ENCODE measurements at places on chromosomes 2 and 18.

GRCh38 chr2:183001948-183002347, 36.3 kb downstream of the NCKAP1 start:
- no peak for DNase-seq

- no peak for DNase-seq
Measured at GRCh38 chr2:239289545-239289944, 111.3 kb downstream of the HDAC4 start.

DNA sequence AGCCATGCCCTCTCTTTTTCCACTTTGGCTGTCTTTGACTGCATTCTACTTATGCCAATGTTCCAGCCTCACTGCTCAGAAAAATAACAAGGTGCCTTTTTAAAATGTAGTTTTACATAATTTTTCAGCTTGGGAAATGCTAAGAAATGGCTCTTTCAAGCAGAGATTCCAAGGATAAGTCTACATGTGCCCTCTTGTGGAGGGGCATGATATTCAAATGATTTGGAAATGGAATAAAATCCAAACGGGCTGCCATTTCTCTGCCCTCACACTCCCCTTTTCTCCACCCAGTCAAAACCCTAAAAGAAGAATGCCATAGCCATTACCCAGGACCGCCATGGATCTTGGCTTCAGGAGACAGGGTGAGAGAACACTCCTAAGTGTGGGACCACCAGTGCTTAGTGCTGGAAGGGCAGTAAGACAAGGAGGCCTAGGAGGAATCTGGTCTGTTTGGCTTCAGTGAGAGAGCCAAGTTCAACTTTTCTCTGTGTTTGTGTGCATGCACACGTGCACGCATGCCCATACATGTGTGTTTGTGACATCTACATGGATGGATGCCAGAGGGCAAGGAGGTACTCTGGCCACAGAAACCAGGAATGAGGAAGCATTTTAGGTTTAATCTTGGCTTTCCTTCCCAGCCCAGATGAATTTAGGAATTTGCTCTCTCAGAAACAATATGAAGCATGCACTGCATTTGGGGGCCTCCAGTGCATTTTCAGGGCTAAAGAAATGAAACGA, 174.0 kb upstream of the SLC14A2 start:
- no peak for DNase-seq

GRCh38 chr2:64371727-64372126, 82.2 kb upstream of the LGALSL start:
- DNase-seq, result no peak

DNA sequence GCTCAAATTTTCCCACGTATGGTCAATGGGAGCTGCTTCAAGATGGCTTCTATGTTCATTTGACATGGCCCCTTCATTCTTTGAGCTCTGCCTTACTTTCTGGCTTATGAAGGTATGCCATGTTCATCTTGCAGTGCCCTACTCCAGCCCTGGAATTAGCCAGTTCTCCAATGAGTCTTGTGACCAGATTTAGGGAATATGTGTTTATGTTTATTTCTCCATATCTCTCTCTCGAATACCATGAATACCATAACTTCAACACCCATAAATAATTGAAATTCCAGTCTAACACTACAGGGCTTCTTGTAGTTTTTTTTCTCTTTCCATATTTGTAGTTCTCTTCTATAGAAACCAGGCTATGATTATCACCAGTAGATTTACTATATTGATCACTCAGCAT, 39.7 kb downstream of the EPB41L5 start:
- DNase-seq, result no peak

DNA sequence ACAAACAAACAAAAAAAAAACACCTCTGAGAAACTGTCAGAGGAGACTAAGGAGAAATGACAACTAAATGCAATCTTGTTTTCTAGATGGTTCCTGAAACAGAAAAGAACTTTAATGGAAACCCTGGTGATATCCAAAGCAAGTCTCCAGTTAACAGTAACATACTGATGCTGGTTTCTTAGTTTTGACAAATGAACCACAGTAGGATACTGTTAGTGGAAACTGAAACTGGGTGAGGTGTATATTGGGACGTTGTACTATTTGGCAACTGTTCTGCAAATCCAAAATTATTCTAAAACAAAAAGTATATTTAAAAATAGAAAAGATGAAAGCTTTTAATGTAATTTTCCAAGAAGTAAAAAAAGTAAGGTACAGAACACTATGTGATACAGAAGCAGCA, 11.4 kb downstream of the SESTD1 start:
- no peak for DNase-seq

DNA sequence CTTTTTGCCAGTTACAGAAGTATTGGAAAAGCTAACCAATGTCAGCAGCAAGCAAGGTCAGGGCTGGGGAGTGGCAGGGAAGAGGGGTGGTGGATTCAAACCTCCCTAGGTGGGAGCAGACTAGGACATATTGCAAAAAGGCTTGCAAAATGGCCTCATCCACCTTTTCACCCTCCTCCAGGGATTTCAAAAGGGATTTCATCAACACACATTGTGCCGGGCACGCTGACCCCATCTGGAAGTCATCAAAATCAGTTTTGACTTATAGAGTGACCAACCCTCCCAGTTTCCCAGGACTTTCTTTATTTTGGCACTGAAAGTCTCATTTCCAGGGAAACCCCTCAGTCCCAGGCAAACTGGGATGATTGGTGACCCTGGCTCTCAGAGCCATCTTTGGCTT, 94.7 kb downstream of the BIN1 start:
- DNase-seq, result no peak

GRCh38 chr2:13195270-13195669, 478.5 kb downstream of the TRIB2 start:
- DNase-seq, result no peak

DNA sequence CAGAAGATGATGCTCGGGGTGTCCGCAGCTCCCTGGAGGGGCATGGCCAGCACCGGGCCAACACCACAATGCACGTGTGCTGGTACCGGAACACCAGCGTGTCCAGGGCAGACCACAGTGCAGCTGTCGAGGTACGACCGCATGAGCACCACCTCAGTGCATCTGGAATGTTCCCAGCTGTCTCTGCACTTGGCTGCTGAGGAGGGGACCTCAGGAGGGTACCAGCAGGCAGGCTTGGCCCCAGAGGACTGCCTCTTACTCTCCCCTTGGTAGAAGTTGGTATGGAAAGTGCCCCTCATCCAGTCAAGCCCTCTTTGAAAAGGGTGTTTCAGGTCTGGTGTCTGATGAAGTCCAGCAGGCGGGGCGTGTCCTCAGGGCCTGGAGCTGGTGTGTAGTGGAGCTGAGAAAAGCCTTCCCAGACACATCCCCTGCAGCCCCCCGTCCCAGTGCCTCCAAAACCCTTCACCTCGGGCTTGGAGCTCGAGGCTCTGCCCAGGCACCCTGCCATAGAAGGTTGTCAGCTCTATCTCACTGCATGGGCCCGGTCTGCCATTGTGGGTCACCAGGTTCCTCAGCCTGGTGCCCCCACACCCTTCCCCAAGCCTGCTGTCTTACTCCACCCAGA, 16.7 kb downstream of the STK25 start:
- no peak for DNase-seq

DNA sequence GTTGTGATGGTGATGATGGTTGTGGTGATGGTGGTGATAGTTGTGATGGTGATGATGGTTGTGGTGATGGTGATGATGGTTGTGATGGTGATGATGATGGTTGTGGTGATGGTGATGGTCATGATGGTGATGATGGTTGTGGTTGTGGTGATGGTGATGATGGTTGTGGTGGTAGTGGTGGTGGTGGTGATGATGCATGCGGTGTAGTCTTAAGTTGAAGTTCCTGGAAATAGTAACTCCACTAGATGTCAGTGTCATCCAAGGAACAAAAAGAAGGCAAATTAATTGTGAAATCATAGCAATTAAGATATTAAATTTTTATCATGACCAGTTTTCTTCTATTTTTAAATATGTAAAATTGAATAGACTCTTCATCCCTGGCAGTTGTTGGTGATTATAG, 309.2 kb downstream of the AGAP1 start:
- DNase-seq, result no peak

DNA sequence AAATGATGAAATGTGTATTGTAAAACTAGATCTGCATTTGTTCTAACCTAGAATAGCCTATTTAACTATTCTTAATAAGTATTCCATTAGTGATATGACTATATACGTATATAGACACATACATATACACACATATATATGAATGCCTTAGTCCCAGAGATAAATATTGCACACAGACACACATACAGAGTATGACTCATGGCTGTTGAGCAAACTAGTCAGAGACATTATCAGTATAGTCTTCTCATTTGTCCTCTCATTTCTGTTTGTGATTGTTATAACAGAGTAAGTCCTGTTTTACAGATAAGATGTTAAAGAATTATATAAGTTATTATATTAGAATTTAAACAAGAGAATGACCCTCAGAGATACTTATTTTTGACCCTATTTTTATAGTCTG, 202.5 kb downstream of the CCDC102B start:
- no peak for DNase-seq

DNA sequence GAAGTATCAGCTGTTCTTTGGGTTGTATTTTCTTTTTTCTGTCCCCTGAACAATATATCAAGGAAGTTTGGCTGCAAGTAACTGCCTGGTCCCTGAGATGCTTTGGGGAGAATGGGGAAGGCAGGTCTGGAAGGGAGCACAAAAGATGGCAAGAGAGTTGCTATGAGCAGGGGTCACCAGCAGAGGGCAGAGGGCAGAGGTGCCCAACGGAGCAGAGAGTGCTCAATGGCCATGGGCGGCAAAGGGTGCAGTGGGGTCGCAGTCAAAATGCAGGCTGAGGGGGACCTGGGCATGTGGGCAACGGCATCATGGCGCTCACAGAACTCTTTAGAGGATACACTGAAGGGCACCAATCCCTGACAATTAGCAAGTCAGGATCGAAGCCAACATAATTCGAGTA, 107.7 kb upstream of the ATP8B1 start:
- DNase-seq, result no peak

DNA sequence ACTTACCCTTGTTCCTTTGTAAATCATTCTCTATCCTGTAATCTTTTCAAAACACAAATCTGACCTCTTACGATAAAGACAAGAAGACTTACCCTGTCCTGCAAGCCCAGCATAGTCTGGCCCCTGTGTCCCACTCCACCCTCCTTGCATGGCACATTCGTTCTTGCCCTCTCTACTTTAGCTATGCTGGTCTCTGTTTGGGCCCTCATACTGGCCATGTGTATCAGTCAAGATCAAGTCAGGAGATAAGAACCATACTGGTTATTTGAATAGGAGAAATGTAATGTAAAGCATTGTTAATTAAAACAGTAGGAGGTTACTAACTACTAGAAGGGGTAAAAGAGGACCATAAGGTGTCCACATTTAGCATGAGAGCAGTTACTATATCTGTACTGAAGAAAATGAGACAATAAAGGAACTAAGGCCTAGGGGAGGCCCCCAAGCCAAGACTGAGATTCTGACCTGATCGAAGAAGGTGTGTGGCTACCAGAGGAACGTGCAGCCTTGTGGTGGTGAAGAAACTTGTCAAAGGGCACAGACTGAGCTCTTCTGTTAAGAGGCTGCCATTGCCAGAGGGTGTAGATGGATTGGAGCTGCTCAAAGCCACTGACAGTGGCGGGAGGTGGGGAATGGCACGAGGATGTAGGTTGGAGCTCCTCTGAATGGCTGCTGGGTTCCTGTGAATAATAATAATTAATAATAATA, 80.8 kb downstream of the KCTD18 start:
- no peak for DNase-seq

- no peak for DNase-seq
Measured at GRCh38 chr2:147913701-147914480, 69.1 kb downstream of the ACVR2A start.

- no peak for DNase-seq
Measured at GRCh38 chr18:27501671-27502070, 316.6 kb upstream of the CHST9 start.

DNA sequence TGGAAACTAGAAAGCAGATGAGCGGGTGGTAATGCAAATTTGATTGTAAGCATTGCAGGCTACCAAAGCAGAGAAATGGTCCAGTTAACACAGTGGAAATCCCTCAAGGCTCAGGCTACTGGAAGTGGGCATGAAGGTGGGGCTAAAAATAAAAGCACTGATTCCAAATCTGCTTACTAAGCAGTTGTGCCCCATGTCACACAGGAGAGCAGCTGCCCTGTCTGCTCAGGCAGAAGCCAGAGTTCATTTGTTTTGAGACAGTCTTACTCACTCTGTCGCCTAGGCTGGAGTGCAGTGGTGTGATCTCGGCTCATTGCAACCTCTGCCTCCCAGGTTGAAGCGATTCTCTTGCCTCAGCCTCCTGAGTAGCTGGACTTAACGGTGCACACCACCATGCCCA, 42.5 kb upstream of the TSPYL6 start:
- DNase-seq, result no peak

DNA sequence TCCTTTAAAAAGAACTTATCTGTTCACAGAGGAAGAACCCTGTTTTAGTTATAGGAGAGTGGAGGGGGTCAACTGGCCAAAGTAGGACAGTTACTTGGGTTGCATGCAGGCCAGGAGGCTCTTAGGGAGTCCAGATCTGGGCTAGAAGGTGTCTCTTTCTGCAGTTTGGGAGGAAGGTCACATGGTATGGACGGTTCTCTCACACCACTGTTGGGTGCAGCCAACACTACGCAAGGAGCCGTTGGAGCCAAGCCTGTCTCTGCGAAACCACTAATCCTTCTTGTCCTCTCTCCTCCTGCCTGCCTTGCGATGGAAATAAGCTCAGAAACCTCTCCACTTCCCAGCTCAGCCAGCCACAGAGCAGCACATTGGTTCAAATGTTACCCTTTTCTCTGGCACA, 105.9 kb upstream of the TGFA start:
- DNase-seq, result no peak

- no peak for DNase-seq
Measured at GRCh38 chr18:52190631-52191030, 149.4 kb upstream of the DCC start.

DNA sequence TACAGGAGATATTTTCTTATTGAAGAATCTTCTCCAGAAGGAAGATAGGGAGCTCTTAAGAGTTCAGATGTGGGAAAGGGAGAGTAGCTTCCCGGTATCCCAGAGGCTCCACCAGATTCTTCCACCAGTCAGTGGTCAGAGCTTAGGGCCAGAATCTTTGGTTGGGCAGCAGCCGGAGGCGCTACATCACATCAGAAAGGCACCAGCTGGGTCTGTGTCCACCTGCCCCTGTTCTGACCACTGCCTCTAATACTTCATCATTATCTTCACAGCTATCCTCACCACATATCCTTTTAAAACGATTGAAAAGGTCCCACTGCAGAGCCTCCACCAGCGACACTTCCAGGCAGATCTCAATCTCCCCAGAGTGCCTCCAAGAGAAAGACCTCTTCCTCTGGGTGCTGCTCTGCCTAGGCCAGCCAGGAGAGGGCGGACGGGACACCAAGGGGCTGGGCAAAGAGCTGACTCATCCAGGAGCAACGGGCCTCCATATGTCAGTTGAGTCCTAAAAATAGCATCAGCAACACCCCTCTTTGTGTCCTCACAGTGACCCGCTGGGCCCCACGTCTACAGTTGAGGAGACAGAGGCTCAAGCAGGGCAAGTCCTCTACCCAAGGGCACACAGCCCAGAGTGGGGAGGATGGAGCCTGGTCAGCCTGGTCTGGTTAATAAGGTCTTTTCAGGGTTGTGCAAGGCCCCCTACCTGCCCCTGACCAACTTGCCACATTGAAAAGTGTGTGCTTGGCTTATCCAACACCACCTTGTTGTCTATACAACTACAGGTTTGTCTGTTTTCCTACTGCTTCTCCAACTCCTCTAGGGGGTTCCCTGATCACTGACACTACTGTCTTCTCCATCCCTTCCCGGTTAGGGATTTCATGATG, 81.2 kb downstream of the ADD2 start:
- DNase-seq, result no peak

All from stimulated activated CD8-positive, alpha-beta memory T cell treated with anti-CD3 and anti-CD28 coated beads, Interleukin-15, amount 100 ng/mL, for 4 hours (primary cell).